ENCODE measurements at places on chromosomes 5 and 9.

- DNase-seq = no peak
These were observed 299.4 kb upstream of the RASA1 start for GRCh38 chr5:86968301-86968753.

DNA sequence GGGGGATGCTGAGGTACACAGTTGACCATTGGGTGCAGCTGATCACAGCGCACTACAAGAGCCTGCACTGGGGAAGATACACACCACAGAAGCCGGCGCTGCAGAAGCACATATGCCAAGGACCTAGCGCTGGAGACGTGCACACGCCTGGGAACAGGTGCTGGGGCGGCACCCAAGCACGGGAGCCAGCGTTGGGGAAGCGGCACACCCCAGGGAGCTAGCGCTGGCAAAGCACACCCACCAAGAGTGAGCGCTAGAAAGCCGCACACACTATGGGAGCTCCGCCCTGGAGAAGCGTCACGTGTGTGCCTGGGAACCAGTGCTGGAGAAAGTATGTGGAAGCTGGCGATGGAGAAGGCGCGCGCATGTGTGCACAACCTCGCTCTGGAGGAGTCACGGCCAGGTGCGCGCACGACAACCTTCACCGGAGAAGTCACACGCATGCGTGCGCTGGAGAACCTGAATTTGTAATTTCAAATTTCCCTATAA is 4.5 kb downstream of the FANCC start:
- no peak for DNase-seq

GRCh38 chr5:166013415-166013814 is 2278.0 kb upstream of the WWC1 start:
- no peak for DNase-seq

DNA sequence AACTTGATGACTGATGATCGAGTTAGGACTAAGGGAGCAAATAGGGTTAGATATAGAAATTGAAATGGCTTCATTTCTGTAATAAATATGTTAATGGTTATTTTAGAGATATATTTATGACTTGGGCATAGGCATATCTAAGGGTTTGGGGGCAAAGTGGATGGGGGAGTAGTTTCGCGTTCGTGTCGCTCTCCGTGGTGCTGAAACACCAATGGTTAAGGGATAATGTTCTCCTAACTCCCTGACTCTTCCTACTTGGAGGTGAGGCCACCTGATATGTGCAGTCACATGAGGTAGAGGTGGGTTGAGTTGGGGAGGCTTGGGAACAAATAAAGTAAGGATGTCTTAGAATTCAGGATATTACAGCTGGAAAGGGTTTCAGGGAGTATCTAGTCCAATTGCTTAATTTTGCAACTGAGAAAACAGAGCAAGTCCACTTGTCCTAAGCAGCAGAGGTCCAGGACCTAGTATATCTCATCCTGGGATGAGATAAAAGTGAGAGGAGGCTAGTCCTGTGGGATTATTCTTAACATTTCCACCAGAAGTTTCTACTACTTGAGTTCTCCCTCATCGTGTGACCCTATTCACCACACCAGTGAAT is 44.0 kb upstream of the MAP1B start:
- no peak for DNase-seq

GRCh38 chr5:103444333-103445038 is 118.1 kb downstream of the NUDT12 start:
- no peak for DNase-seq

DNA sequence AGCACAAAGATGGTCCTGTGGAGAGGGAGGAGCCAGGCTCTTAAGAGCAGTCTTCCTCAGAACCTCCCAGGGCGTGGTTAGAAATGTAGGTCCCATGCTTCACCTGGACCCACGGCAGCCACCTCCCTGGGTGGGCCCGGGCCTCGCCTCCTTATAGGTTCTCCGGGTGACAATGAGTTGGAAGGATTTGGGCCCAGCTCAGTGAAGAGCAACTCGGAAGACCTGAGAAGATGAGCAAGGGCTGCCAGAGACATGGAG is 26.3 kb upstream of the NDST1 start:
- no peak for DNase-seq

DNA sequence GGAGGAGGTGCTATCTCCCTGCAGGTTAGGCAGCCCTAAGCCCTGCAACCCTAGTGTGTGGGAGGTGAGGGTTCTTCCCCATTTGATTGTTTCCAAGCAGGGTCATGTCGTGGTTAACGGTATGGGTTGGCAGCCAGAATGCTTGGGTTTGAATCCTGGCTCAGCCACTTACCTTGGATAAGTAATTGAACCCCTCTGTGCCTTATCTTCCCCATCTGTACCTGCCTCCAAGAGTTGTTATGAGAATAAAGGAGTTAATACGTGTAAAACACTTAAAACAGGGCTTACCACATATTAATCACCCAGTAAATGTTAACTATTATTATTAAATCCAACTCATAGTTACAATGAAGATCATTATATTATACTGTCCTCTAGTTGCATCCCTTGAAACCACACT is 52.2 kb upstream of the SPATA31E1 start:
- peak; percentile 20 for DNase-seq

- no peak for DNase-seq
These were observed 542.5 kb downstream of the TLE1 start for GRCh38 chr9:81146684-81147337.

DNA sequence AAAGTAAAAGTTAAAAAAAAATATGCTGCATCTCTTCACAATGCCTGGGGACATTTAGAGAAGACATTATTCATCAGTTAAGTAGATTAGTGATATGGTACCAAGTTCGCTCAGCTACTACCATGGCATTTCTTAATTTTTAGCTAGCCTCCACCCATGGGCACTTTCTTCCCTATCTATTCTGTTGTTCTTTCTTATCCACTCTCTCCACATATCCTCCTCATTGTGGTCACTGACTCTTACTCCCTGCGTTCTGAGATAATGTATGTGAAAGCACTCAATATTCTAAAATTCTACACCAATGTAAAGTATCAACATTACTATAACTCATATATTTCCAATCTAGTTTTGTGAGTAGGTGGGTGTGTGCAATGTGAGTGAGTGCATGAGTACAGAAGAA is 609.7 kb upstream of the DAB2 start:
- no peak for DNase-seq

- DNase-seq = no peak
These were observed 16.0 kb downstream of the PCDHB15 start for GRCh38 chr5:141261238-141261546.

DNA sequence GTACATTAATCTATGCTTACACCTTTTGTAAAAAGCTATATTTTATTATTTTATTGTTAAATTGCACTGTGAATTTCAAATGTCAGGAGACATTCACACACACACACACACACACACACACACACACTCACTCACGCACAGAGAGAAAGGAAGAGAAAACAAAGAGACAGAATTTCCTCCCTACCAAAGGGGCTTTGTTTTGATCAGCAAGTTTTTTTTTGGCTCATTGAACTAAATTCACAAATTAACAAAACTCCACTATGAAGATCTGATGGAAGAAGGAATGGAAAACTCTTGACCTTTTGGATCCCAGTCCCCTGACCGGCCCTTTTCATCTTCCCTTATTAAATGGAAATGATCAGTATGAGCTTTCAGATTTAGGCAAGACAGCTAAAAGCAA is 161.2 kb downstream of the PDE4D start:
- no peak for DNase-seq

GRCh38 chr9:13942695-13943094 is 371.2 kb downstream of the NFIB start:
- no peak for DNase-seq

DNA sequence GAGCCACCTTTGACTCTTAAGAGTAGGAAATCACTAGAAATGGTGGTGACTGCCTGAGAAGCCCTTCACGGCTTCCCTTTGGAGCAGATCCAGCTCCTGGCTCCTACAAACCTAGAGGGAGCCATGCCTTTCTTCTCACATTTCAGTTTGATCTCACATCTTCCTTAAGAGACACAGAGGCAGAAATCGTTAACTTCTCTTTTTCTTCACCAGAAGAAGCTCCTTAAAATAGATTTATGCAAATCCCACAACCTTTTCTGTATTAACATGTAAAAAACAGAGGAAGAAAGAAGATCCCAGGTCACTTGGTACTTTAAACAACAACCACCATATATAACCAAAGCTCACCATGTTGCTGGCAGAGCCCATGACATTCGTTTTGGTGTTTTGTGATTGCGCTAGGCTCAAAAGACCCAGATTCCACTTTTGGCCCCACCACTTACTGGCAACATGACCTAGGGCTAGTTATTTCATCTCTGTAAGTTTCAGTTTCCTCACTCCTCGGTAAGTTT is 29.6 kb downstream of the PAX5 start:
- DNase-seq = no peak

DNA sequence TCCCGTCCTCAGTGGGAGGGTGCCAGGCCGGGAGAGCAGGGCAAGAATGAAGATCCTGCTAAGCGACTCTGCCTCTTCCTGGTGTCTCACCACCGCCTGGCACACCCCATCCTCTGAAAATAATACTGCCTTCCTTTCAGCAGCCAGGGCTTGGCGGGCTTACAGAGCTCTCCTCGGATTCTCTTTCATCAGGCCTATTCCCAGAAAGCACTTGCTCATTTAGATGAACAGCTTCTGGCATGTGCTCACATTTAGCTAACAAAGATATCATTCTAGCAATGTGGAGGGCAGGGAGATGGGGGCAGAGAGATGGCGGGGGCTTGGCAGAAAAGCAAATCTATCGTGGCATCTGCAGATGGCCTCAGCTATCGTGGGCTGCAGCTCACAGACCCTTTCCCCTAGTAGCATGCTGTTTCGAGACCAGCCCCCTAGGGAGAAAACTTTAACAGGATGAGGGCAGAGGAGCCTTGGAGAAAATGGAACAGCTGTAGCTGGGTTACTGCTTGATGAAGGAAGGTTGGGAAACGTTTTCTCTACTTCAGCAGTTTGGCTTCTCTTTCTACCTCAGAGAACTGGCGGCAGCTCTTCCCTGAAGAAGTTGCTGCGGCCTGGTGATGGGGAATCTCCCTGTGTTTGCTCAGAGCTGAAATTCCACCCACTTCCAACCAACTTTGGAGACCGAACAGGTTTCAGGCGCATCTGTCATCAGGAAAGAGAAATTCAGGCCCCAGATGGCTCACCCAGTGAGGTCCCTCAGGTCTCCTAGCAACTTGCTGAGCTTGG is 102.1 kb downstream of the TMEM174 start:
- no peak for DNase-seq

GRCh38 chr9:121878271-121878822 is 214.8 kb downstream of the TTLL11 start:
- no peak for DNase-seq

GRCh38 chr5:151477101-151477500 is 29.7 kb downstream of the SLC36A1 start:
- DNase-seq = peak; percentile 56

- DNase-seq = peak; percentile 86
These were observed 560.8 kb downstream of the BNC2 start for GRCh38 chr9:16309469-16310271.

DNA sequence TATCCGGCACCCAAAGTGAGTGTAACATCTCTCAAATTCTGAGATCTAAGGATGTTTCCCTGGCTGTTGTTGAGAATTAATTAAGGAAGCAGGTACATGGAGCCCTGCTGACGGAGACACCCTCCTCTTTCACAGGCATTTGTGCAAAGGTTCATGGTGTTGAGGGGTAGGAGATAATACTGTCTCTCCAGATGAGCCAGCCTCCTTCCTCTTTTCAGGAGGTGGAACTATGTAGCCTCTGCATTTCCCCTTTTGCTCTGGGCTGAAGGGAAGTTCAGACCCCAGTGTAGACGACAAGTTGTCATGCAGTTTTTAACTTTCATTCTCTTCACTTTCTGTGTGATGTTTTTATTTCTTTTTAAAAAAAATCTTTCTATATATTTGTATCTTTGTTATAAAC is 107.5 kb downstream of the GALNT10 start:
- DNase-seq = peak; percentile 16

DNA sequence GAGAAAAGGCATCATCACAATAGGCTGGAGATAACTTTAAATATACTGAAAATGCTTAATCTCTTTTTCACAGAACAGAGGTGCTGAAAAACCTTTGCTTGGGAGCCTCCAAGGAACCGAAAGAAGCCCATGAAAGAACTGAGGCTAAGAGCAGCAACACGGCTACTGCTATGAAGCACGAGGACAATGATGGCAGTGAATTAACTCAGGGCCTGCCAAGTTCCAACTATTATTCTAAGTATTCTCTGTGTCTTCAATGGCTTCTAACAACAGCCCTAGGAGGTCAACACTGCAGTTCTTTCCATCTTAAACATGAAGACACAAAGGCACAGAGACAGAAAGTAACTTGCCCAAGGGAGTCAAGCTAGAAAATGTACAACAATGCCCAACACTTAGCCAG is 293.0 kb upstream of the DAP start:
- DNase-seq = no peak

GRCh38 chr5:154608531-154609011 is 130.5 kb upstream of the HAND1 start:
- DNase-seq = no peak

DNA sequence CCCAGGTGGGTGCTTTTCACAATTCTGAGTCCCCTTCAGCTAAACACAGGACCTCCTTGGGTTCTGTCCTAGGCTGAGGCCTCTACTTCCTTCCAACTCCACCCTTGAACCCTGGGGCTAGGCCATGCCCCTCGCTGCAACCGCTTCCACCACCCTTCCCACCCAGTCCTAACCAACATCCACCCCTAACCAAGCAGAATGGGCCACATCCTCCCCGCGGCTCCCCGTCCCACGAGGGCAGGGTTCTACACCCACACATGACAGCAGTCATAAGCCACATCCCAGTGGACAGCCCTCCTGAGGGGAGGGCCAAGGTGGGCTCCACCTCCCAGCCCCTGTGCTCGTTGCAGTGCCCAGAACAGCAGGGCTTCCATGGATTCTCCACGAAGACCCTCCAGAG is 65.8 kb downstream of the SHB start:
- no peak for DNase-seq

- DNase-seq = no peak
These were observed 171.0 kb downstream of the INSYN2B start for GRCh38 chr5:169809281-169809680.

DNA sequence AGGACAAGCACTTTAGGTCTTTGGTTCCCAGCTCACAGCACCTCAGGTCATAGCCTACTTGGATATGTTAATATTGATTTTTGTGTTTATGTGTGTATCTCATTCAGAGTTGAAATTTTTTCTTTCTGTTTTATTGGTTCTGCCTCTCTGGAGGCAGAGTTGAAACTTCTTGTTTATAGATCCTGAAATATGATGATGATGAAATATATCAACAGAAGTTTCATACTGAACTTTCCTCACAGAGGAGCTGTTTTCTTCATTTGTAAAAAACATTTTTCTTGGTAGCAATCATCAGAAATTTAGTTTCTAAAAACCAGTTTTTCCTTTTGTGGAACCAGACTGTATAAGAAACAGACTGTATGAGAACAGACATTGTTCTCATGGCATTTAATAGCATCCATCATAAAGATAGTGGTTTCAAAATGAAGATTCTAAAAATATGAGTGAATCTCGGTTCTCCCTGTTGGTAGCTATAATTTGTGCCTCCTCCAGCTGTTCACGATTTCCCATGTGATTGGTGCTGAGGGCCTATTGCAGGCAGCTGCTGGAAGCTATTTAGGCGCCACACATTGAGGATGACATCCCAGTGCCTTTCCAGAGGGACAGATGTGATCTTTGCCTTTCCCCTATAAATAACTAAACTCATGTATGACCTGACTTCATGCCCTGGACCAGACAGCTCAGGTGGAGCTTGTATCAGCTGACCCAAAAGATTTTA is 39.5 kb upstream of the CFAP157 start:
- no peak for DNase-seq

Measured in vagina (tissue), 2 donors.